ENCODE measurements at places on chromosomes 3 and 15.

GRCh38 chr3:51796854-51797253 lies 17.8 kb upstream of the IQCF6 start:
- no peak for DNase-seq

- DNase-seq = peak; percentile 40
Measured at GRCh38 chr3:65922441-65922840, 116.3 kb downstream of the MAGI1 start.

GRCh38 chr3:18890449-18890848 lies 257.9 kb upstream of the KCNH8 start:
- DNase-seq = no peak

- peak; percentile 33 for DNase-seq
Measured at GRCh38 chr3:24963762-24964625, 464.1 kb upstream of the RARB start.
